Left renal pelvis (tissue), 4 donors: ENCODE measurements at places on chromosomes 12 and 14. TPM values are rescaled to one million over a fixed set of nuclear protein-coding genes. Genes with fewer than 3 reads are reported as not detected.

RIMBP2 gene
- 14.2 TPM for polyA plus RNA-seq

SPATA7 gene
- polyA plus RNA-seq = 26.8 TPM

MMP17 gene
- polyA plus RNA-seq = 0.55 TPM

DAO gene
- 0.33 TPM for polyA plus RNA-seq

GRCh38 chr12:109737126-109737525 is 23.5 kb downstream of the FAM222A start:
- no peak for DNase-seq

DNA sequence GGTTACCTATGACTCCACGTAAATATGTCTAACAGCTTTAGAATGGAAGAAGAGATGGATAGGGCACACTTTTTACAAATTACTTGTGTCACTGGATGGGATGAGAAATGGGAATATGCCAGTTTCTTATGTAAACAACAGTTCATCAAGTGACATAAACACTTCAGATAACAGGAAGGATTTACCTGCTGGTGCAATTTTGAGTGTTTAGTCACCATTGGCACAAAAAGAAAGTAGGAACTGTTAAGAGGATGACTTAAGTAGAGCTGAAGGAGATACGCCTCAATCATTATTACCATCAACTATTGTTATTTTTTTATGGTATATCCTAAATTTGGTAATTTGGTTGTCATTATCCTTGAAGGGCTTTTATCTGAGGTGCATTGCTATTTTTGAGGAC is 83.2 kb downstream of the RMST start:
- no peak for DNase-seq

DNA sequence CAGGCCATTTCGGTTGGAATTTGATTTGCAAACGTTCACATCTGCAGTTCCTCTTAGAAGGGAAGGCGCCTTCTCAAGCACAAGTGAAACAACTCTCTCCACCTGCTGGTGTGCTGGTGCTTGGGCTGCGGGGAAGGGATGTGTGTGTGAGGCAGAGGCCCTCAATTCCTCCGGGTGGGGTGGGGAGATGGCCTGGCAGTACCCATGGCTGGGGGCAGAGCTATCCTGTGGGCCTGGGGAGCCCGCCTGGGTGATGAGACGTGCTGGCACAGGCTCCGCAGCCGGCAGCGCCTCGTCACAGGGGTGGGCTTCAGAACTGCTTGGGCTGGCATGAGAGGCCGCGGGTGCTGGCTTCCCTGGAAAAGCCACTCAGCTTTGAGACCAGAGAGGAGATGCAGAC is 28.9 kb upstream of the TDRD9 start:
- no peak for DNase-seq

DNA sequence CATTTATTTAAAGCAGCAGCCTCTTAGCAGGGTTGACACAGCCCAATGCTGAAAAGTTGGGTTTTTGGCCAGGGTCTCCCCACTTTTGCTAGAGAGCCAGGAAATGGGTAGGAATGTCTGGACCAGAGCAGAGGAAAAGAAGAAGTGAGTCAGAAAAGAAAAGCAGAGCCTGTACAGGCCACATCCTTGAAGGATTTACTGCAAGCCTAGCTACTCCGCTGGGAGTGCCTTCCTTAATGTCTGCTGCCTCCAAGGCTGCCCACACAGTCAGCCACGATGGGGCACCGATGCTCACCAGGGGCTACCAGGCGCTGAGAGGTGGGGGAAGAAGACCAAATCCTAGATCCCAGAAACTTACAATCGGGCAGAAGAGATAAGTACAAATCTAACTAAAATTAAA is 139.2 kb downstream of the C12orf75 start:
- DNase-seq = no peak

- no peak for DNase-seq
Observed at GRCh38 chr12:8681129-8681884, 16.5 kb upstream of the RIMKLB start.
